CD8-positive, alpha-beta memory T cell (primary cell): ENCODE measurements at places on chromosomes 6 and 20. TPM values are rescaled to one million over a fixed set of nuclear protein-coding genes. Genes with fewer than 3 reads are reported as not detected.

DNA sequence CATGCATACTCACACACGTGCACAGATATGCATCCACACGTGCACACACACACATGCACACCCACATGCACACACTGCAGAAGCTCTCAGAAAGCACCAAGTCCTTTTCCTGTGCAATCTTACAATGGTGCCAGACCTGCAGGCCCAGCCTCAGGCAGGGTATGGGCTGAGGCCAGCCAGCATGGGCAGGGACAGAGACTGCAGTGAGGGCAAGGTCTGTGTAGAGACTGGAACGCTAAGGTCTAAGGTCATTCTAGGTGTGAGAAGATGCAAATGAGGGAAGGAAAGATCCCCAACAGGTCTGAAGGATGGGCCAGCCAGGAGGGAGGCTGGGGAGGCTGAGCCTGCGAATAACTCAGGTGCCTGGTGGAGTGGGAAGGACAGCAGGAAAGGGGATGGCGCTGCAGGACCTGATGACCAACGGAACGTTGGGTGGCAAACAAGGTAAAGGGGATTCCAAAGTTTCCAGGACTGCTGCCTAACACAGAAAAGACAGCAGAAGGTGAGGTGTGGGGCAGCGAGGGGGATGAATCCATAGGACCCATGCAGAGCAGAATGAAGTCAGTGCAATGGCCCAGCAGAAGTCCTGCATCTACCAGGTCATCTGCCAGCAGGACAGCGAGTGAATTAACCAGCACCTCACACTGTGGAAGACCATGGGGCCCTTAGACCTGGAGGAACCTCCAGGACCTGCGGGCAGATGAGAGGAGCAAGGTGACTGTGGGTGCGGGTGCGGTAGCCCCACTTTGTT lies 67.0 kb downstream of the ABHD12 start:
- no peak for DNase-seq

The TSPO2 gene
- total RNA-seq, result not detected

The RSPH4A gene
- 0.28 TPM for total RNA-seq

DNA sequence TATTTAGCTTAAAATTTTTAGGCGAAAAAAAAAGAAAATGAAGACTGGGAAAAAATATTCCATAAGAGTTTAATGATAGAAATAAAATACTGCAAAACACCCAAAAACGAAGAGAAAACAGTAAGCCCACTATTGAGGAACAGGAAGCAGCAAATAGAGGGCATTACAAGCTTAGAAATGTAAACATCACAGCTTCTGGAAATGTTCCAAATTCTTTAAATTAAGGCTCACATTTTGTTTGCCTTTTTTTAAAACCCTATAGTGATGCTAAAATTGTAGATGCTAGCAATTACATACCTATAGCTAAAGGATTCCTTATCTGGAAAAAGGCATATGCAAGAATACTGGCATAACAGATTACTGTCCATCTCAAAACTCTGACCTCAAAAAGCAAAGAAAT lies 248.6 kb downstream of the KHDRBS2 start:
- no peak for DNase-seq

GRCh38 chr20:21089391-21089790 lies 16.8 kb downstream of the LINC00237 start:
- no peak for DNase-seq

DNA sequence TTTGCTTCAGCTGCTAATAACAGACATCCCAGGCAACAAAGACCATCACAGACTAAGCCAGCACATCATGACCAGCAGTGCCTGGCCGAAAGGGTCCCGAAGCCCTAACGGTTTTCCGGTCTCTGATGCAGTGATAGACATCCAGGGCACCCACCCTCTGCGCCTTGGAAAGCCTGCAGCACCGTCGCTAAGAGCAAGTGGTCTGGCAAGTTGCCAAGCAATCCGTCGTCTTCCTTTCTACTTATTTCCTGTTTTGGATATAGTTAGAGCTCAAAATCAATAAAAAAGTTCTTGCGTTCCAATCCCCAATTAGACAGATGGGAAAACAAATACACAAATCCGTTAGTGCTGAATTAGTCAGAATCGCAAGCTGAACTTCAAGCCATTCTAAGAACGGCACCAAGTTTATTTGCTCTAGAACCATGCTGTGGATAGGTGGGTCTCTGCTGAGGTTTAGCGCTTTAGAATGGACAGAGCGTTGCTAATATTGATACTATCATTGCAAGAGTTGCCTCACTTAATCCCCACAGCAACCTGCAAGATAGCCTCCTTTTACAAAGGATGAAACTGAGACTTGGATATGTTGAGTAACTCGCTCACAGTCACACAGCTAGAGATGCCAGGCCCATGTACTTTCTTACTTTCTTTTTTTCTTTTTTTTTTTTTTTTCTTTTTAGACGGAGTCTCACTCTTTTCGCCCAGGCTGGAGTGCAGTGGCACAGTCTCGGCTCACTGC lies 163.3 kb upstream of the SNX9 start:
- DNase-seq, result no peak

DNA sequence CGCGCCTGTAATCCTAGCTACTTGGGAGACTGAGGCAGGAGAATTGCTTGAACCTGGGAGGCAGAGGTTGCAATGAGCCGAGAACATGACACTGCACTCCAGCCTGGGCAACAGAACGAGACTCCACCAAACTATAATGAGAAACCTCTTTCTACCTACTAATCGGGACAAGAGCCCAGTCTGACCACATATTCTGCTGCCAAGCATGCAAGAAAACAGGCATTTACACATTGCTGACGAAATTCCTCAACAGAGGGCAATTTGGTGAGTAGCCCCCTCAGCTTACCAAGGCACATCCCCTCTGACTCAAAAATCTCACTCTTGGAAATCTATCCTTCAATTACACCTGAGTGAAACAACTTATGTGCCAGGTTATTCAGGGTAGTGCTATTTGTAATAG lies 81.2 kb downstream of the SLC23A2 start:
- DNase-seq, result no peak

The IL20RA gene
- total RNA-seq, result not detected

GRCh38 chr20:4193069-4193452 lies 177.7 kb upstream of the RNF24 start:
- no peak for DNase-seq

DNA sequence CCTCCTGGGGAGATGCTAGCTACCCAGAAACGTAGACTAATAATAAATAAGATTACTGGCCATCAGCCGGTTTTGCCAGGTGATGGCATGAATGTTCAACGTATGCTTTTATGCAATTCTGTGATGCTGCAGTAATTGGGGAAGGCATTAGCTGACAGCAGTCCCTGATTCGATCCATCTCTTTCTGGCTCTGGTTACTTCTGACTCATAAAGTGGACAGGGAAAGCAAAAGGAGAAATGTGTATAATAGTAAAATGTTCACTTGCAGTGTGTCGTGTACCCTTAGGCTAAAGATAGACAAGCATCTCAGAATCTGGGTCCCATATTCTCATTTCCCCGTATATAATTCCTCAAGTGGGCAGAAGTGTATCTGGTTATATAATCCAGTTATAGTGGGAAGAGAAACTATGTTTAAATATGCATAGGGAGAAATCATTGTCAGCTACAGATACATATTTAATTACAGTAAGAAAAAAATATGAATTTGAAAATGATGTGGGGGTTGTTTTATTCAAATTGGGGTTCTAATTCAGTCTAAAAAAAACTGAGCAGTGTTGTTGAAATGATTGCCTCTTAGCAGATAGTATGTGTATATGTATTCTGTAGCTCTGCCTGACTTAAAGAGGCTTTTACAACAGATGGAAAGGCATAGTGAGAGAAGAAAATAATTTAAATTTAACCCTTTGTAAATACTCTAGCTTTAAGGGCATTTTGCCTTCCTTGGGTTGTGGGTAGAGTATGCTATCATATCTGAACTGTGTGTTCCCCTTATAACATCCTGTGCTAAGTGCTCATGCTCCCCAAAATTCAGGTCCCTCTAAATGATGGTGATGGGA lies 40.6 kb downstream of the DOK5 start:
- no peak for DNase-seq

DNA sequence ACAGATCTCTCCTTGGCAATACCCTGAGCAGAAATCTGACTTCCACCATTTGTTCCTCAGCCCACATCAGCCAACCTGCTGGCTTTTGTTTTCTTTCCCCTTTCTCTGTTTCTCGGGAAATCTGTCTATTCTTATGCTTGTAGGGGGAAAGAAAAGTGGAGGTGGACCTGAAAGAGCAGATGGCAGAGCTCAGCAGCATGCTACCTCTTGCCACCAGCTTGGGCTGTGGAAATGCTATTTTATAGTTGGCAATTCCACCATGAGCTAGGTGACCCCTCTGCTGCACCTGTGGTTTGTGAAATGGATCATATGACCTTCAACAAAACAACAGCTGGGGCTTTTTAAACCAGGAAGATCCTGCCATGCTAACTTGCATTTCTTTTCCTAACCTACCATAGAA lies 6.8 kb upstream of the SPATS1 start:
- DNase-seq, result no peak

GRCh38 chr6:105482921-105483320 lies 80.0 kb upstream of the PREP start:
- DNase-seq, result no peak

- DNase-seq, result no peak
These were observed 3.6 kb upstream of the DNAJC5 start for GRCh38 chr20:63891061-63892002.

The PAX1 gene
- total RNA-seq, result not detected

GRCh38 chr20:44326391-44327159 lies 10.3 kb upstream of the R3HDML start:
- no peak for DNase-seq

DNA sequence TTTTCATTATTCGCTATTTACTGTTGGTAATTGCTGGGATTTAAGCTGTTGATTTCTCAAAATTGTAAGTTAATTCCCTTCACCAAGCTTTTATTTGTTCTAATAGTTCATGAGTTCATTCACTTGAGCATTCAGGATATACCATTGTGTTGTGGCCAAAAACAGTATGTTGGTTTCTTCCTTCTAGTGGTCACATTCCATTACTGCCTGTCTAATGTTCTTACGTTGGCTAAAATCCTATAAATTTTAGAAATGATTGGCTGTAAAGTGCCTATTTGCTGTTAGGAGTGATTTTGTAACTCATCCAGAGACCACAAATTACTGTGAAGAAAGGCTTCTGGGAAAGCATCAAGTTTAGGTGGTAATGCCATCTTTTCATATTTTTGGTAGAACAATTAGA lies 76.3 kb downstream of the FARS2 start:
- no peak for DNase-seq
